ENCODE measurements at places on chromosomes 1 and 21.

DNA sequence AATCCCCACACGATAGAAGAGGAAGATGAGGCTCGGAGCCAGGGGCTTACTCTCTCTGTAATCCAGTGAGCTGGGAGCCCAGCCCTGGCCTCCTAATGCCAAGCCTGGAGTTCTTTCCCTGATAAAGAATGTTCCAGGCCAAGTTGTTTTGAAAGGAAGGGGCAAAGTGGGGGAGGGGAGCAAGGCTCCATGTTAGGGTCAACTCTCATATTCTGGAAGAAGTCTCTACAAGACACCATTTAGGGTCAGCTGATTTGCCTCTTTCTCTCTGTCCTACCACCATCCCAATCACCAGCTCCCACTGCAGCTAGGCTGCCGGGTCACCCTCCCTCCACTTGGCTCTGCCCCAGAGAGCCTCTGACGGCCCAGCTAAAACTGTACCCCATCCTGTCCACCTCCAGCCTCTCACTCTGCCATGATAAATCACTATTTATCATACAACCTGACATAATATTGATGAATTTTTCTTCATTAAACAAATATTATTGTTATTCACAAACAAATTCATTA lies 95.0 kb downstream of the GLIS1 start:
- DNase-seq = no peak

DNA sequence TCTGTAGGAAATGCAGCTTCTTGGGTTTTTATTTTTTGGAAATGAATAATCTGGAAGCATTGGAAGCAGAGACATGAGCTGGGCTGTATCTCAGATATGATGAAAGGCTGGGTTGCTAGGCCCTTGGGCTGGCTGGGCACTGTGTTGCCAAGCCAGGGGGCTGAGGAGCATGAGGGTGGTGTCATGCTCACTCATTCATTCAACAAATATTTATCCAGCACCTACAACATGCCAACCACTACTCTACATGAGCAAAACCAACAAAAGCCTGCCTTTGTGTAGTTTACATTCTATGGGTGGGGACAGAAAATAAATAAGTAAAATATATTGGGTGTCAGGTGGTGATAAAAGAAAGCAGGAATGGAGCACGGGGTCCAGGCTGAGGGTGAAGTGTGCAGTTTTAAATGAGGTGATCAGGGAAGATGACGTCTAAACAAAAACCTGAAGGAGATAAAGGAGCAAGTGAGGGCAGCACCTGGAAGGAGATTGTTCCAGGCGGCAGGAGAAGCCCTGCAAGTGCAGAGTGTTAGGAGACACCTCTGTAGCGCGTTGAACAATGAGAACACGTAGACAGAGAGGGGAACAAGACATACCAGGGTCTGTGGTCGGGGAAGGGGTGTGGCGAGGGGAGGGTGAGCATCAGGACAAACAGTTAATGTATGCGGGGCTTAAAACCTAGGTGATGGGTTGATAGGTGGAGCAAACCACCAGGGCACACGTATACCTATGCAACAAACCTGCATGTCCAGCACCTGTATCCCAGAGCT lies 10.9 kb downstream of the TAGLN2 start:
- no peak for DNase-seq

- no peak for DNase-seq
Measured at GRCh38 chr1:161817176-161817730, 51.1 kb downstream of the ATF6 start.

GRCh38 chr1:25505656-25506385 lies 37.6 kb upstream of the LDLRAP1 start:
- no peak for DNase-seq

DNA sequence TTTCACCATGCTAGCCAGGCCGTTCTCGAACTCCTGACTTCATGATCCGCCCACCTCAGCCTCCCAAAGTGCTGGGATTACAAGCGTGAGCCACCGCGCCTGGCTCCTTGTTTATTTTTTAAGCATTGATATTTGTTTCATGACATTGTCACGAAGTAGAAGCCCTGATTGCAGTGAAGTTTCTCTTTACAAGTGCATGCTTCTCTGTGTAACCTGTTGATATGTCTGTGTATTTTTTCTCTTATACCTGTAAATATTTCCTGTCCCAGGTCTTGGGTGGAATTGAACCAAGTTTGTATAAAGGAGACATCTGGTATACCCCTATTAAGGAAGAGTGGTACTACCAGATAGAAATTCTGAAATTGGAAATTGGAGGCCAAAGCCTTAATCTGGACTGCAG lies 73.5 kb upstream of the FAM3B start:
- DNase-seq = no peak

Data from RCC 7860 (cell line).